ENCODE measurements at places on chromosomes 4 and X. TPM values are rescaled to one million over a fixed set of nuclear protein-coding genes. Genes with fewer than 3 reads are reported as not detected.

MEPE gene
- not detected for total RNA-seq

WDFY3 gene
- total RNA-seq, result 145 TPM

DUSP9 gene
- 0.05 TPM for total RNA-seq

GPC3 gene
- total RNA-seq, result not detected

ASMT gene
- total RNA-seq, result not detected

TMEM175 gene
- 13.5 TPM for total RNA-seq

PDCL2 gene
- total RNA-seq, result not detected

DNA sequence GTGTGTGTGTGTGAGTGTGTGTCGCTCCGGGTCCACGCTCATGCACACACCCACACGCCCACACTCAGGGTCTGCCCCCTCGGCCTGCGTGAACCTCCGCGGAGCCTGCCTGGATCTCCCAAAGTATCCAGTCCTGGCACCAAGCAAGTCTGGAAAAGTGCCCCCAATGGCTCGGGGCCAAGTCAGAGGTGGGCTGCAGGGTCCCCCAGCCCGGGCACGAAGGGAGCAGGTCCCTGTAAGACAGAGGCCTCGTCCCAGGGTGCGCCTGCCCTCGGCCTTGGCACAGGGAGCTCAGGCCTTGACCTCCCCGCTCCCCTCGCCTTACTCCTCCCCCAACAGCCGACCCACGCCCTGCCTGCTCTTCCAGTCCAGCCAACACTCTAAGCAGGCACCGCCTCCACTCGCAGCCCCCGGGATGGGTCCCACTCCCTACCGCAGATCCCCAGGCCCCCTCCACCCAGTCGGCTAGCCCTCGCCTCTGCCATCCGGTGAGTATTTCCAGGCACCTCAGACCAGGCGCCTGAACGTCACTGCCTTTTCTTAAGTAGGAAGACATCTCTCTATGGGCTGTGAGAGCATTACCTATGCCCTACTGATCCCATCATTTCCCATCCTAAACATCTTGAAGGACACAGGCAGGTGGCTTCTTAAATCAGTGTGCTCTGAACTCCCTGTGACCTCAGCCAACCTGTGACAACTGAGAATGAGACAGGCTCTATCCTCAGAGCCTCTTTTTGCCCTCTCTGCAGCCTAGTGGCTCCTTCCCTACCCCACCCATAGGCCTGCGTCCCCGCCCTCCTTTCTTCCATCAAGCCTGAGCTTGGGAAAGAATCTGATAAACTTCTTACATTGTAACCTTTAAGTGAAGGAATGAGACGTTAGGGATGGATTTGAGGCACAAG lies 704 bp downstream of the FAM114A1 start:
- DNase-seq, result peak; percentile 60

DNA sequence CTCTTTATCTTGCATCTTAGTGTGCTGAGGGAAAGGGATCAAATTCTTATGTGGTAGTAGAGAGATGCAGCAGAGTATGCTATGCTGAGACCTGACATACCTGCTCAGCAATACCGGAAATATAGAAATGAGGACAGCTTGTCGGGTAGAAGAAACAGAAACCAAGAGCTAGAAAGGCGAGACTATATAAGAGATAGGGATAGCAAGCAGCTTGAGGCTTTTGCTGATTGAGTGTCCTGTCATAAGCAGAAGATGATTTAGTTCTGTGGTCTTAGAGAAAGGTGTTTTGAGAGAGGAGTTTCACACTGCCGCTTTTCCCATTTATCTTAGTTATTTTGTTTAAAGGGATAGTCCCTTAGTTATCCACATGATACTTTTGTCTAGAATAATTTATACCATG lies 31.7 kb downstream of the USP9X start:
- DNase-seq, result no peak

DNA sequence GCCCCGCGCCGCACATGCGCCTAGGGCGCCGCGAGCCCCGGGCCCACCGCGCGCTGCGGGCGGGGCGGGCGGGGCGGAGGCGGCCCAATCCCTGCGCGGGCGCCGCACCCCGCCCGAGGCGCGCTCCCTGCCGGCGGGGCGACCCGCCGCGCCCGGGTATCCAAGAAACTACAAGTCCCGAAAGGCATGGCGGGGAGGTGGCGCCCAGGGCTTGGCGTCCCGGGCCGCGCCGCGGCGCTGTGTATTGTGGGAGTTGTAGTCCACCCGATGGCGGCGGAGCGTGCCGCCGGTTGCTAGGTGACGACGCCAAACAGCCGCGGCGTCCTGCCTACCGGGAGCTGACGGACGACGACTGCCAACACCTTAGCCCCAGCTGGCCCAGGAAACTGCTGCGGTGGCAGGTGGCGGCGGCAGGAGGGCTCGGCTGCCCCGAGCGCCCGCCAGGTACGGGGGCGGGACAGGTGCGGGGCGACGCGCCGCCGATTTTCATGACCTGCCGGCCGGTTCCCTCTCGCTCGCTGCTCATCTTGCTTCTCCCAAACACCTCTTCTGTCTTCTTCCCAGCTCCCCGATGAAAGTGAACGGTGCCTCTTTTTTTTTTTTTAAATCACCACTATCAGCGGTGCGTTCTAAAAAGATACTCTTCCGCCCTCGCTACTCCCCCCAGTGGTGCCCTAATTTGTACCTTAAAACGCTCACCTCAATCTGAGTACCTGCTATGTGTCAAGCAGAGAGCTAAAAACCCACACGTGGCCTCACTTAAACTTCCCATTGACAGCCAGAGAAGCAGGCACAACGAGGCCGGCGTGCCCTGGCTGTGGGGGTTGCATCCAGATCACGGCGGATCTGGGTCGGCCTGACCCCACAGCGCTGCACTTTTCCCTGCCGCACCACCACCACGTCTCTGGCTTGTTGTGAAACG lies at the start of gene CFAP99:
CFAP99 (plus strand) TSS at position 306 of the 922 bp plus-strand sequence.
- peak; percentile 97 for DNase-seq

GRCh38 chr4:94274912-94275311 lies 67.2 kb downstream of the SMARCAD1 start:
- no peak for DNase-seq

DNA sequence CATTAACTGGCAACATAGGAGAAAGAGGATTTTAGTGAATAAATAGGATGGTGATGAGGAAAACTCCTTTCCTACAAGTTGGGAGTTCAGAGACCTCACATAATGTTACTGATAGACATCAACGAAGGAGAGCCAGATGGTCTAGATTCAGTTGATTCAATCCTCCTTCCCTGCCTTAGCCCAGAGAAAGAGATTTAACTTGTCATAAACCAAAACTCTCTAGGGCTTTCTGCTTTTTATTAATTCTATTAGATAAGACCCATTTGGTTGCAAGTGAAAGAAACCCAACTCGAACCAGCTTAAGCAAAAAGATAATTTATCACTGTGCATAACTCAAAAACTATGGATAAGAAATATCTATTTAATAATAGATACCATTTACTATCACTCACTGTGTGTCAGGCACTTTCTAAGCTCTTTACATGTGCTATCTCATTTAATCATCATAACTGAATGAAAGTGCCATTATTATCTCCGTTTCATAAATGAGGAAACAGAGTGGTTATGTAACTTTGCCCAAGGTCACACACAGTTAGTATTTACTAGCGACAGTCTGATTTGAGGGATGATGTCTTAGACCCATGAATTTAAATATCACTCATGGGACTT lies 4.3 kb upstream of the UNC5C start:
- DNase-seq, result no peak

DNA sequence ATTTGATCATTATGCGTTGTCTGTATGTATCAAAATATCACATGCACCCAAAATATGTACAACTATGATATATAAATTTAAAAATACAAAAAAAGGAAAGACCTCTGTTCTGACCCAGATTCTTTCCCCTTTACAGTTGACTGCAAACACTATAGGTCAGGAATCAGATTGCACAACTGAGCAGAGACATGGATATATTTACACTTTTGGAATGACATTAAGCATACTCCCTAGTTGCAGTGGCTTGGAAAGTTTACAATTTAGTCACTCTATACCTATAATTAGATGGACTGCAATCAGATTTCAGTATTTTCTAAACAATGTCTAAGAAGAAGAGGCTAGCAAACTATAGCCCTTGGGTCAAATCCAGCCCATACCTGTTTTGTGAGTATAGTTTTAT lies 98.5 kb upstream of the INPP4B start:
- no peak for DNase-seq

- DNase-seq, result peak; percentile 43
Measured at GRCh38 chrX:127877318-127877717, 174.9 kb downstream of the ACTRT1 start.

GRCh38 chr4:157195374-157195773 lies 25.2 kb upstream of the GRIA2 start:
- DNase-seq, result no peak

DNA sequence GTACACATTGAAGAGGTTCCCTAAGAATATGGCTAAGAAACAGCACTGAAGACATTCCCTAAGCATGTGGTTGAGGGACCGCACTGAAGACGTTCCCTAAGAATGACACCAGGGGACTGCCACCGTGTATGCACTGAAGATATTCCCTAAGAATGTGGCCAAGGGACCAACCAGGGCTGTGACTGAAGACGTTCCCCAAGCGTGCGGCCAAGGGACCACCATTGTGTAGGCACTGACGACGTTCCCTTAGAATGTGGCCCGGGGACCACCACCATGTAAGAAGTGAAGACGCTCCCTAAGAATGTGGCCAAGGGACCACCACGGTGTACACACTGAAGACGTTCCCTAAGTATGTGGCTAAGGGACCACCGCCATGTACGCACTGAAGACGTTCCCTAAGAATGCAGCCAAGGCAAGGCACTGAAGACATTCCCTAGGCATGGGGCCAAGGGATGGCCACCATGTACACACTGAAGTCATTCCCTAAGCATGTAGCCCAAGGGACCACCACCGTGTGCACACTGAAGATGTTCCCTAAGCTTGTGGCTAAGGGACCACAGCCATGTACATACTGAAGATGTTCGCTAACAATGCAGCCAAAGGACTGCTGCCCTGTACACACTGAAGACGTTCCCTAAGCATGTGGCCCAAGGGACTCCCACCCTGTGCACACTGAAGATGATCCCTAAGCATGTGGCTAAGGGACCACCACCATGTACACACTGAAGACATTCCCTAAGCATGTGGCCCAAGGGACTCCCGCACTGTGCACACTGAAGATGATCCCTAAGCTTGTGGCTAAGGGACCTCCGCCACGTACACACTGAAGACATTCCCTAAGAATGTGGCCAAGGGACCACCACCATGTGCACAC lies 22.0 kb downstream of the DHRSX start:
- DNase-seq, result no peak

- DNase-seq, result no peak
Measured at GRCh38 chr4:8765631-8766590, 105.7 kb downstream of the HMX1 start.

- peak; percentile 59 for DNase-seq
Measured at GRCh38 chrX:135484641-135485289, 35.7 kb upstream of the INTS6L start.

DNA sequence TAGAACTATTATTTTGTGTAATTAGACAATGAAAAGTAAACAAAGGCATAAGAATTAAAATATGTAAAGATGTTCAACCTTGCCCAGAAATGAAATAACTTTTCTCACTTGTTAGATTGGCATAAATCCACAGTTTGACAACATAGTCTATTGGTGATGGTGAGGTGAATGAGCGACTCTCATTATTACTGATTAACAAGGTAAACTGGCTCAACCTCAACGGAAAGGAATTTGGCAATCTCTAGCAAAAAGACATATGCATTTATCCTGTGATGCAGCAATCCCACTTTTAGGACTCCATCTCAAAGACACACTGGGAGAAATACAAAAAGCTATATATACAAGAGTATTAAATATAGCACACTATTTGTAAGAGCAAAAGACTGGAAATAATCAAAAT lies 22.3 kb downstream of the UBA6 start:
- no peak for DNase-seq

DNA sequence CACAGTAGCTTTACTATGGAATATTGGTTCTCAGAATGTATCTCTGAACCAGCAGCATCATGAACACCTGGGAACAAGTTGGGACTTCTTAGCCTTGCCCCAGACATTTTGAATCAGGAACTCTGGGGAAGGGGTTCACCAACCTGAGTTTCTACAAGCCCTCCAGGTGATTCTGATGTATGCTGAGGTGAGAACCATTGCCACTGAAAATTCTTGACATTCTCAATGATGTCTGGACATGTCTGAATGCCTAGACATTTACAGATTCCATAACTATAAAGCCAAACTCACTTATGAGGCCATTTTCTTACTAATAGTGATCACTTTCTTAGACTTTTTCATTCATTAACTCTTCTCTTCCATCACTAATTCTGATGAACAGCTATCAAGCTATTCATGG lies 389.4 kb upstream of the FTHL17 start:
- DNase-seq, result no peak

DNA sequence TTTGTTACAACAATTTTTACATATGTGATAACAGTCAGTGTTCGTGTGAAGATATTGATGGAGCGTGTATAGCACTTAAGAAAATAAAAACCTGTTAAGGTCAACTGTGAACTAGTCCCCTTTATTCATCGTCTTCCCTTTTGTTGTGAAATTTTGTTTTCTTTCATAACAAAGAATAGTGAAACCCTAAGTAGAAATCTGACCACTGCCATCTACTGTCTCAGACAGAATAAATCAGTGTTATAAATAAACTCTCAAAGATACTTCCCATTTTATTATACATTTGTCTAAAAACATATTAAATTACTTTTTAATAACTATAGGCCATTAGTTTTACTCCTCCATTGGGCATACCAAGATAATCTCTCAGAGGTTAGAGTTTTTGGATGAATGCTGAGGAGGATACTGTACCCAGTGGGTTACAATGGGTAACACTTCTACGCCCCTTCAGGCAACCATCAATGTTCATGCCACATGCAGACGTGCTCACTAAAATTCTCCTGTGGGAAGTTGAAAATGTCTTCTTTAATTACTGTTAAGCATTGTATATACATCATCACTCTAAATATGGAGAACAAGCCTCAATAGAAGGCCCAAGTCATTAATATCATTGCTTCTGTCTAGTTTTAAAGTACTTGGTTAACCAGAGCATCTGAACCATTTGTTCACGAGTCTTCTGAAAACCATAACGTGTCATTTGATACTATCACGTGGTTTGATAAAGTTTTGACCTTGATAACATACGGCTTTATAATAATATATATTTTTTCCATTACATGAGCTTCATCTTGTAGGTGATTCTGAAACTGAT lies 171.2 kb downstream of the TMA16 start:
- DNase-seq, result no peak

- peak; percentile 82 for DNase-seq
Measured at GRCh38 chr4:3880615-3881120, 114.5 kb downstream of the ADRA2C start.

DNA sequence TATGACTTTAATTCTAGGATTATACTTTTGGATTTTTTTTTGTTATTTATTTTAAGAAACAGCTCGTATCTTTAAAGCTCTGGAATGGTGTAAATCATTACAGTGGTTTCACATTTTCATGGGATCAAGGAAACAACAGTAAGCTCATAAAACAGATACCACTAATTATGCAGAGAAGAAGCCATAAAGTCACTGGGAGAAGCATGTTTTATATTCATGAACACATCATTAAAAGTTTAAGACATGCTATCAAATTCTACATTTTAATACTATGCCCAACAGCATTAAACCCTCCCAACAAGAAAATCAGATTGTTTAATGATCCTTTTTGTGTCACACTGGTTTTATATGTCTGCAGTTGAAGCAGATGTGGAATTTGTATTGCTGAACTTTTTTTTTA lies 149.9 kb downstream of the FBXO8 start:
- DNase-seq, result no peak

GRCh38 chr4:188707036-188707435 lies 567.8 kb downstream of the TRIML1 start:
- DNase-seq, result no peak

- no peak for DNase-seq
Measured at GRCh38 chr4:54728368-54728767, 70.6 kb downstream of the KIT start.
